ENCODE measurements at places on chromosomes 4 and X. TPM values are rescaled to one million over a fixed set of nuclear protein-coding genes. Genes with fewer than 3 reads are reported as not detected.

ETDB gene
- not detected for total RNA-seq

RNF128 gene
- 29.3 TPM for total RNA-seq

MAGEB2 gene
- total RNA-seq = not detected

PRR32 gene
- total RNA-seq = not detected
